ENCODE measurements at places on chromosomes 2 and 18.
A peak's percentile ranks its signal among the peaks of the same experiment; 100 is the strongest.

DNA sequence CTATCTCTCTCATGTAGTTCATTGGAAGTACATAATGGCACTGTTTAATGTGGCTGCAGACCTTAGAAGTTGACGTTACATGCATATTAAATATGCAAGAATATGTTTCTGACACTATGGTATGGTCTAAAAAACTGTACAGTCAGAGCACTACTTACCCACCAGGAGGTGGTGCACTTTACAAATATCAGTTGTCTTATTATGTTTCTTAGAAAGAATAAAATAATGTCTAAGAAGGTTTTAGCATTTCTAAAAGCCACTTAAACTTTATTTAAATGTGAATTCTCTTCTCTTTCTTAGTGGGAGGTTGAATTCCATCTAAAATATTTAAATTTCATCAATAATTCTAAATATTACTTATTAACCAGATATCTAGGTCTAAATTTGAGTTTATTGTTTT, 4.3 kb downstream of the TMEFF2 start:
- DNase-seq: peak; percentile 54

DNA sequence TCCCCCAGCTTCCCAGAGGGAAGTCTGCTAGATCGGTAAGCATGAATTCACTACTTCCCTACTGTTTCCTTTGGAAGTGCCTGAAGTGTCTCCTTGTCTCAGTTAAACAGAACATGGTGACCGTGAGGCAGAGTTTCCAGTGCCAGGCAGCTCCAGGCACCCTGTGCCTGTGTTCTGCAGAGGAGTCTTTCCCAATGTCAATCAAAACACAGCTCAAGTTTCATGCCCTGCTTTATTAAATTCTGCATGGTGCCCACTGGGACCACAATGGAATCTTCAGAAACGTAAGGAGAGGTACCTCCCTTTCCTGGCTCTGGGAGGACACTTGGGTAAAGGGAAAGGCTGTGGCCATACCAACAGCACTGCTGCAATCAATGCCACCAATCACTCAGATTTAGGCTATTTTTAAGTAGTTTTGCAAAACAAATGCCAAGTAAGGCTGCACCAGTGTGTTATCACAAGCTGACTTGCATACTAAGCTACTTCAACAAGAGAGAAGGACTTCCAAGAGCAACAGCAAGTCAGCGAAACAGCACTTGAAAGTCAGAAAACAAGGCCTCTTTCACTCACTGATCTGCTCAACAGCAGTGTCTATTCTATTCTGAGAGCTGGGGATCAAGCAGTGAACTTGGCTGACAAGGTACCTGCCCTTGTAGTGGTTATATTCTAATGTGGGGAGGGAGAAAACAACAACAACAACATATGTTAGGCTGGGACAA, 14.9 kb downstream of the LPIN2 start:
- no peak for DNase-seq

DNA sequence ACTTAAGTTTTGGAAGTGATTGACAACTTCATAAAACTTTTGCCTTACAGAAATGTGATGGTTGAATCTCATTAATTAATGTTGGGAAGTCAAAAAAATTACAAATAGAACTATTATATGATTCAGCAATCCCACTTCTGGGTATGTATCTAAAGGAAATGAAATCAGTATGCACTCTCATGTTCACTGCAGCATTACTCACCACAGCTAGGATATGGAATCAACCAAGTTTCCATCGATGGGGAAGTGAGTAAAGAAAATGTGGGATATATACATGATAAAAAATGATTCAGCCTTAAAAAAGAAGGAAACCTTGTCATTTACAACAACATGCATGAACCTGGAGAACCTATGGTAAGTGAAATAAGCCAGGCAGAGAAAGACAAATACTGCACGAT, 112.4 kb upstream of the WDR75 start:
- peak; percentile 38 for DNase-seq

- no peak for DNase-seq
Observed at GRCh38 chr2:35199298-35199697, 1156.3 kb upstream of the CRIM1 start.

GRCh38 chr2:42558827-42559226, 9.6 kb upstream of the MTA3 start:
- DNase-seq: no peak

DNA sequence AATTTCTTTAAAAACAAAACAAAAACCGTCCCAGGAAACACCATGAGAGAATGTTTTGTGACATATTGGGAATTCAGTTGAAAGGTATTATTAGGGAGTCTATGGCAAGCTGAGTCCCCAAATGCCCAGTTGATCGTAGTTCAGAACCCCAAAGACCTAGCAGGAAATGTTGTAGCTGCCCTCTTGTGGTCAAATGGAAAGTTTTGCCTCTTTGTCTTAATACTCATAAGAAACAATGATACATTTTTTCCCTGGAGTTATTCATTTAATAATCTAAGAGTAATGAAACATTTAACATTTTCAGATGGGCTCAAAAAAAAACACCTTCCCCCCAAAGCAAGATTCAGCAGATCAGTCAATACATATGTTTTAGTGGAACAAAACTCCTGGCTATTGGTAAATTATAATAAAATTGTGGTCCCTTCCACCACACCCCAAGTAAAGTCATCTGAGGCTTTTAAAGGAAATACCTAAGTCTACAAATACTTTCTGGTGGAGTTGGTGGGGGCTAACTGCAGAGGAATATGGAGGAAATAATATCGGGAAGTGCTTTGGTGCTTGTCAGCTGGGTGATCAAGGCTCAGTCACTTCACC, 37.8 kb upstream of the EFEMP1 start:
- DNase-seq: peak; percentile 65

DNA sequence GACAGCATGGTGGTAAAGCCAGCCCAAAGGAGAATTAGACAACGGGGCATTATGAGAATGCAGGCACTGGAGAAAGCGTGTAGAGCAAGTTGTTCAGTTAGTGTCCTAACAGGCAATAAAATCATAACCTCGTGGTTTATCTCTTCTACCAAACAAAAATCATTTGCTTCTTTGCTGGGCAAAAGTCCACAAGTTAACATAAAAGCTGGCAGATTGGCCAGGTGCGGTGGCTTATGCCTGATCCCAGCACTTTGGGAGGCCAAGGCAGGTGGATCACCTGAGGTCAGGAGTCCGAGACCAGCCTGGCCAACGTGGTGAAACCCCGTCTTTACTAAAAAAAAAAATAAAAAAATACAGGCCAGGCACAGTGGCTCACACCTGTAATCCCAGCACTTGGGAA, 364.1 kb downstream of the SETBP1 start:
- no peak for DNase-seq

- no peak for DNase-seq
Observed at GRCh38 chr2:7428454-7429204, 511.4 kb downstream of the RNF144A start.

GRCh38 chr2:142082368-142082767, 48.4 kb downstream of the LRP1B start:
- no peak for DNase-seq

GRCh38 chr2:207869784-207870778, 100.4 kb upstream of the FZD5 start:
- DNase-seq: peak; percentile 97

DNA sequence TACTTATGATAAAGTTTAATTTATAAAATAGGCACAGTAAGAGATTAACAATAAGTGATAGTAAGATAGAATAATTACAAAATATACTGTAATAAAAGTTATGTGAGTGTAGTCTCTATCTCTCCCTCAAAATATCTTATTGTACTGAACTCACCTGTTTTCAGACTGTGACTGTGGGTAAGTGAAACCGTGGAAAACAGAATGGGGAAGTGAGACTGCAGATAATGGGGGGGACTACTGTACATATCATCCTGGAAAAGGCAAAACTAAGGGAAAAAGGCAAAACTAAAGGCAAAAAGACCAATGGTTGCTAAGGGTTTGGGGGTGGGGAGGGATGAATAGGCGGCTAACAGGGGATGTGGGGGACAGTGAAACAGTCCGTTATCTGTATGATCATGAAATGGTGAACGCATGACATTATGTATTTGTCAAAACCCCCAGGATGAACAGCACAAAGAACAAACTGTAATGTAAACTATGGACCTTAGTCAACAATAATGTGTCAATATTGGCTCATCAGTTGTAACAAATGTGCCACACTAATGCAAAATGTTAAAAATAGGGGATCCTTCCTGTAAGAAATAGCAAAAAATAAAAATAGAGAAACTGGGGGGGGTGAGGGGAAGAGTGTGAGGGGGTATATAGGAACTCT, 93.8 kb downstream of the EPB41L3 start:
- no peak for DNase-seq

DNA sequence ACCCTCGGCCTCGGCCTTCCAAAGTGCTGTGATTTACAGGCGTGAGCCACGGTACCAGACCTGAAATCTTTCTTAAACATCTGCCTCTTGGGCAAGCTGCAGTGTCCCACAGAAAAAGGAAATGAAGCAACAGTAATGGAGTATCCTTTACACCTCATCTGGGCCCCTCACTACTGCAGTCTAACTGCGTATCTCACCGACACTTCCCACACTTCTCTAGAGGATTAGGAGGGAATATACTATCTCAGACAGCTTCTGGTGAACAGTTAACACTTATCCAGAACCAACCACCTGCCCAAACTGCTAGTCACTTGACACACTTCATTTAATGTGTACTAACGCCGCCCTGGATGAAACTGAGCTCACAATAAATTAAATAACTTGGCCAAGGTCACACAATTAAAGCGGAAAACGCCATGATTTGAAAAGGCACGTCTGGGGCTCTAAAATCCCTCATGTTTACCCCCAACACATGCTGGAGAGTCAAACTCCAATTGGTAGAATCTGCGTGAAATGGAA, 993 bp downstream of the COX7A2L start:
- DNase-seq: peak; percentile 21

GRCh38 chr2:129912871-129913694, 66.4 kb upstream of the RAB6C start:
- no peak for DNase-seq

GRCh38 chr2:100692381-100692780, 127.6 kb upstream of the NPAS2 start:
- DNase-seq: no peak

DNA sequence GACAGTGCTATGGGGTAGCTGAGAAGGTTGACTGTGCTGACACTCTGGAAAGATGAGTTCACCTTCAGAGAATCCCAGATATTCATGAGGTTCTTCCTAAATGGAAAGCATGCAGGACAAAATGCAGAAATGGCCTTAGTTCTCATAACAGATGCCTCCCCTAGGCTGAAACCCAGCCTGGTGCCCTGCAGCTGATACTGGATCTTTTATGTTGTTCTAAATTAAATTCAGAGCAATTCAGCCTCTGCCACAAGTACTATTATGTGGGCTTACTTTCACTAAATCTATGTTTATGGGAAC, 172.0 kb upstream of the SERPINE2 start:
- no peak for DNase-seq

DNA sequence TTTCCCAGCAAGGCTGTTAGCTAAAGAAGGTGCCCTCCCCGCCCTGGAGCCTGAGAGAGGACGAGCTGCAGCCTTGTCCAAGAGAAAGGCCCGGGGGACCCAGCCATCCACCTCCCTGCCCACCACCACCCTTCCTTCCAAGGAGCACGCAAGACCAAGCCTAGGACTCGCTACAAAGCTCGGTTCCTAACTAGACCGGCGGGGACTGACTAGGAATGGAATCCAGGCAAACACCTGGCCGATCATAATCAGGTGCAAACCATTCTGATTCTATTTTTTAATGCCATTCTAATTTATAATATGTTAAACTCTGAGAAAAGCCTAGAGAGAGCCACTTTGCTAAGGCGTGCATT, 19.7 kb upstream of the TUBB6 start:
- no peak for DNase-seq
